ENCODE measurements at places on chromosomes 12 and 14.

DNA sequence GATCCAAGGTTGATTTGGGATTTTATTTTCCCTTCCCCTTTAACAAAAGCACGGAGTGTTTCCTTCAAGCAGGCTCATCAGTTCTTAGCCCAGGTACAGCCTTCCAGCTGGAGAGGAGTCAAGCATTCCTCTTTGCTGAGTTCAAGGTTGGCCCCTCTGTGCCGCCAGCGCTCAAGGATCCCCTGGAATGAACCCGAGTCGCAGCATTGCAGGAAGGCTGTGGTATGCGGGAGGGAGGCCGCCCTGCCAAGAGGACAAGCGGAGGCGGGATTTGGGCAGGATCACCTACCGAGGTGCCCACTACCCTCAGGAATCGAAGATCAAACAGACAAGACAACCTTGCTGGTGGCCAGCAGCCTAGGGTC is 53.9 kb upstream of the NCOR2 start:
- DNase-seq, result no peak

DNA sequence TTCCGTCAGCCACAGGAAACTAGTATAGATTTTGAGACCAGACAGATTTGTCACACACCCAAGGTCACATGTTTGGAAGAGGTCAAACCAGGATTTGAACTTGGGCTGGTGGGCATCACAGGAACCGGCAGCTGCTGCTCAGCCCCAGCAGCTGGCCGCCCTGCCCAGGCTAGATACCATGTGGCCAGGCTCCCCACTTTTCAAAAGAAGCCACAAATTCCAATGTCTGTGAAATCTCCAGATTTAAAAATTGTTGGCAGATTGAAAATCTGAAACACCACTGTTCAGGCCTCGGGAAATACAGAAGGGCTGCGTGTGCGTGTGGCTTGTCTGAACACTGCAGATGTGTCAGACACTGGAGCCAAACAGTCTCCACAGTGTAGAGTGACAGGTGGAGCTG is 30.4 kb downstream of the MMAB start:
- DNase-seq, result no peak

GRCh38 chr12:23375621-23376020 is 573.8 kb downstream of the SOX5 start:
- DNase-seq, result no peak

GRCh38 chr12:24788886-24789285 is 160.0 kb downstream of the BCAT1 start:
- no peak for DNase-seq

- DNase-seq, result no peak
These were observed 1.6 kb upstream of the UNC119B start for GRCh38 chr12:120708651-120709050.

DNA sequence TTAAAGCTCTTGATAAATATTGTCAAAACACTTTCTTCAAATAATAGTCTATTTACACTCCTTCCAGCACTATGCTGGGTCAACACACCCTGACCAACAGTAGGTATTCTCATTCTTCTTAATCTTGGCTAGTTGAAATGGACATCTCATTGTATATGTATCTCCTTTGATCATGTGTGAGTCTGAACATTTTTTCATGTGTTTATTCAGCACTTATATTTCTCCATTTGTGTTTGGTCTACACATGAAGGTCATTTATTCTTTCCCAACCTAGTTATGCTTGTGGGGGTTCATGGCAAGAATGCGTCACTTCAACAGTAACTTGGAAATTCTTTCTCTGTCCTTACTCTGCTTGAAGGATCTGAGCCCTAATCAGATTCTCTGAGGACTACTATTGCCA is 133.1 kb upstream of the ARID2 start:
- no peak for DNase-seq

- peak; percentile 35 for DNase-seq
These were observed 65.8 kb upstream of the DACT1 start for GRCh38 chr14:58571769-58572472.

DNA sequence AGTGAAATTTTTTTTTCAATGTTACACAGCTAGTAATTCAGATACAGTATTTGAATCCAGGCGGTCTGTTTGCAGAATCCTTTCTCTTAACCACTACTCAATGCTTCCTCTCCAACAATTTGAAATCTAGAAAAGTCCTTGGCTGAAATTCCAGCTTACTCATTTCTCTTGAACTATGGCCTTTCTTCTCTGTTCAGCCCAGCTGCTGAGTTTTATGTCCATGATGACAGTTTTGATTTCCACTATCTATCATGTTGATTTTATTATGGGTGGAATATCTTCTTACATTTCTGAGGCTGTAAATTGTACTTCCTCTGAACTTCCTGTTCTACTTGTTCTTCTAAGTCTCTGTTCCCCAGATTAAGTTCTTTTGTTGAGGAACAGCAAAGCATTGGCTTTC is 315.3 kb downstream of the DIO2 start:
- DNase-seq, result no peak

GRCh38 chr12:109873653-109874052 is 6.7 kb downstream of the GLTP start:
- no peak for DNase-seq

GRCh38 chr12:124613151-124613585 is 45.8 kb upstream of the NCOR2 start:
- no peak for DNase-seq

GRCh38 chr14:103742499-103743255 is 27.1 kb downstream of the ZFYVE21 start:
- DNase-seq, result no peak

DNA sequence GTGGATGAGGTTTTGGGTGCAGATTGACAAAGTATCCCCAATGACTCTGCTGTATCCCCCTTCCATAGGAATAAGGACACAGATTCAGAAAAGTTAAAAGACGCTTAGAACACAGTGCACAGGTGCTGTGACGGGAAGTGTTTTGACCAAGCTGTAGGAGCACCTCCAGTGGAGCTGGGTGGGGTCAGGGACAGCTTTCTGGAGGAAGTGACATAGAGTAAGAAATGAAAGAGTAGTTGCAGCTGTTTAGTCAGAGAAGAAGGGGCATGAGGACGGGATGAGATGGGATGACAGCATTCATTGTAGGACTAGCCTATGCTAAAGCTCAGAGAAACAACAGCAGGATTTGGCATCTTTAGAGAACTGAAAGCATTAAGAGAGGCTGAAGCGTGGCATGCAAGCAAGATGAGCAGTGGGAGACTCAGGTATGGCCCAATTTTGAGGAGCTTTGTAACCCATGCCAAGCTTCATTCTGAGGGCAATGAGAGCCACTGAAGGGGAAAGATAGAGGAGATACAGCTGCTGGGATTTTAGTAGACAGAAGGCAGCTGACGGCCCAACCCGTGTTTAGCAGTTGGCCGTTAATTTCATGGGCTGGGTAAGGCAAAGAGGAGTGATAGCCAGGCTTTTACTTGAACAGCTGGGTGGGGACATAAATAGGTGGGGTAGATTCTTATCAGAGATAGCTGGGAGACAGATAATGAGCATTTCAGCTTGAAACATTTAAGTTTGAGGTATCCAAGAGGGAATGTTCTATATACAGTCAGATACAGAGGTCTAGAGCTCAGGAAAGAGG is 131.8 kb upstream of the KRAS start:
- DNase-seq, result peak; percentile 43
